Endothelial cell (in vitro differentiated cells): ENCODE measurements at places on chromosomes 5 and 9.

DNA sequence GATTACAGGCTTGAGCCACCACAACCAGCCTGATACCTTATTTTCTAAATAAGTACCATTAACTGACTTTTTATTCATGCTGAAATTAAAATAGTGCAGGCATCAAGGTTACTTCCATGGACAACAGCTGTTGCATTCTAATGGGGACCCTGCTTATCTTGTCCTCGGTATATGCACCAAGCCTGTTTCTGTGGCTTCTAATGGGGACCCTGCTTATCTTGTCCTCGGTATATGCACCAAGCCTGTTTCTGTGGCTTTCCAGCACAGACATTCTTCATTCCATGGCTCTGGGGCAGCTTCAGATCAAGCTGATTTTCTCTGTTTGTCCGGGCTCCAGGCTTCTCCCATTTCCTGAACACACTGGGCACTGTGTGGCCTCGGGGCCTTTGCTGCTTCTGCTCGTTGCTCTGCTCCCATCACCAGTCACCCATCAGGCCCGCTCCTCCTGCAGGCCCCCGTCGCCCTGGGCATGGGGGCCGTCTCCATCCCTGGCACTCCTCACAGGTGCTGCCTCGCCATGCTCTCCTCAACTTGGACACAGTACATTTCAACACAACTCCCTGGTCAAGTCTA, 30.7 kb downstream of the ZNF354A start:
- no peak for DNase-seq

DNA sequence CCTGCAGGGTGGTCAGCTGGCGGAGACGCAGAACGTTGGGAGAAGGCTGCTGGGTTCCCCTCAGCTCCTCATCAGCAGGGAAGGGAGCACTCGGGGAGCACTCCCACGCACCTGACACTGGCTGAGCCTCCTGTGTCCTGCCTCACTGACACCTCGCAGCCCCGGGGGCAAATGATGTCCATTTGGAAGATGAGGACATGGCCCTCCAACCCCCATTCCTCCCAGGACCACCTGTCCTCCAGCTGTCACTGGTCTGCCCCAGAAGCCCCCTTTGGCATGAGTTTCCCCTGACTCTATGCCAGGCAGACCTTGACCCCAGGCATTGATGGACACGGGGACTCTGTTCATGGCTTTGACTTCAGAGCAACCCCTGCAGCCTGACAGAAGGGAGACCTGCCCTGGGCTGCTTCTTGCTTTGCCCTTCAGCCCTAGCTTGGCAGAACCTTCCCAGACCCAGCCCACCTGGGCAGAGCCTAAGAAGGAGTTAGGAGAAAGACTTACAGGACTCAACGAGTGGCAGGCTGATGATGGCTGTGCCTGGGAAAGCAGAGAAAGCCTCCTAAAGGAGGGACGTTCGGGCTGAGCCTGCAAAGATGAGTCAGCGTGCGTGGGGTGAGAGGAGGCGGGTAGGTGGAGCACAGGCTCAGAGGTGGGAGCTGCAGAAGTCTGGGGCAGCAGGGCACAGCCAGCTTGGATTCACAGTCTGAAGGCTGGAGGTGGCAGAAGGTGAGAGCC, 90.6 kb downstream of the LMX1B start:
- DNase-seq: peak; percentile 3

GRCh38 chr9:21516796-21517195, 34.7 kb upstream of the IFNE start:
- DNase-seq: no peak

GRCh38 chr5:159319832-159320231, 10.5 kb downstream of the IL12B start:
- no peak for DNase-seq

- no peak for DNase-seq
Observed at GRCh38 chr5:147479444-147479843, 30.4 kb downstream of the DPYSL3 start.
